Mucosa of gallbladder (tissue), 1 donor: ENCODE measurements at places on chromosomes 5 and 9. TPM values are rescaled to one million over a fixed set of nuclear protein-coding genes. Genes with fewer than 3 reads are reported as not detected.

DNA sequence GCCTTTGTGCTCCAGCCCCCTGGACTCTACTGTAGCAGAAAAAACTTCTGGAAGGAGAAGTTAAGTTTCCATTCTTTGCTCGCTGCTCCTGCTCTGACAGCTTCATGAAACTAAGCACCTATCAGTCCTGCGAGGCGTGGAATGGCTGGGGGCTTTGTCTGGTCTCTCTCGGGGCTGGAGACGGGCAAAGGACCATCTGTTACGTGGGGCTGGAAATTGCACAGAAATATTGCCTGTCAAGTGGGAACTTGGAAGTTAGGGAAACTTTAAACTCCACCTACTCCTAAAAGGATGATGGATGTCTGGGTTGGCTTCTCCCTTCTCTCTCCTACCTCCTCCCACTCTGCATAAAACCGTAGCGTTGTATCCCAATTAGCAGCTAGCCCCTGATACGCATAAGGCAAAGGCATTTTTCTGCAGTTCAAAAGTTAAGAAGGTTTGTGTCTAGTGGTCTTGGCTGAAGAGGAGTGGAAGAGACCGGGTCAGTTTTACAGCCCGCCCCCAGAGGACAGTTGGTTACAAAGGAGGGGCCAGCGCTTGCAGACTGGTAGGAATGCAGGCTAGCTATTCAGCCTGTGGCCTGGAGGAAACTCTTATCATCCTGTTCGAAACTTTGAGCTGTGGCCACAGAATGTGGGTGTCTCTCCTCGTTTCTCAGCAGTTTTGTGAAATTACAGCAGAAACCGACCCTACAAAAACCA lies 1.3 kb downstream of the FBXL7 start:
- DNase-seq: peak; percentile 29

DNA sequence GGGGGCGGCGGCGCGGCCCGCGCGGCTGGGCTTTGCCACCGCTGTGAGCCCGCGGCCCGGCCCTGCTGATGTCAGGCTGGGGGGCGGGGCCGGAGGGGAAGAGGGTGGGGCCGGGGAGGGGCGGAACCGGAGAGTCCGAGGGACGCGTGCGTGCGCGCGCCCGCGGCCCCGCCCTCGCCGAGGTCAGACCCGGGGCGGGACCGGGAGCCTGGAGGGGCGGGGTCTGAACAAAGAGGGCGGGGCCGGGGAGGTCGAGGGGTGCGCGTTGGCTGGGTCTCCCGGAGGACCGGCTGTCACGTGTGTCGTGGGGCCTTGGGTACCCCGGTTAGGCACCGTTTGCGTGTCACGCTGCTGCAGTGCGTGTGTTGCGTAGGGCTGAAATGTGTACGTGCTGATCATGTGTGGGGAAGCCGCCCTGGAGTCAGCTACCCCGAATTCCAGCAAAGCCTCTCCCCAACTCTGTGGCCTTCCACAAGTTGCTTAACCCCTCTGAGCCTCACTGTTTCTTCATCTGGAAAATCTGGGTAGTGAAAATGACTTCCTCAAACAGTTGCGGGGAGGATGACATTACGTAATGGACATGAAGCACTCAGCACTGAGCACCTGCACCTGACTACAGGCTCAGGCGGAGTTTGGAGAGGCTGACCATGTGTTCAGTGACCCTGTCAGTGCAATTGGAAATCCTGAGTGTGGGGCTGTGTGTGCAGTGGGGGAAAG lies at the start of gene RALGDS:
Gene RALGDS (minus strand): TSS at position 43 of the 717 bp plus-strand sequence. CDS start 86 bp downstream, outside the sequence.
- DNase-seq: peak; percentile 90

DNA sequence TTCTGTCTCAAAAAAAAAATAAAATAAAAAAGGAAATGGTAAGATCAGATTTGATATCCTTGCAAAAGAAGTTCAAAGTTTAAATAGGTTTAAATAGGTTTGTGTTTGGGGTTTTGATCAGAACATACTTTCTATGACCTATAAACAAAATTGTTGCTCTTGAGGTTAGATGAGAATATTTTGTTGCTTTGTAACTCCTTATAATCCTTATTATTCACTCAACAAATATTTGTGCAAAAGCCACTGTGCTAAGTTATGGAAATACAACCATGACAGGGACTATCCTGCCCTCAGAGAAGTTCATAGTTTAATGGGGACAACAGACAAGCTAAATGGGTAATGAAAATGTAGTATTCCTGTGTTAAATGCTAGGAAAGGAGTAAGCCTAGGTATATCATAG lies 71.5 kb downstream of the INVS start:
- no peak for DNase-seq

The SPINK13 gene
- total RNA-seq: not detected

DNA sequence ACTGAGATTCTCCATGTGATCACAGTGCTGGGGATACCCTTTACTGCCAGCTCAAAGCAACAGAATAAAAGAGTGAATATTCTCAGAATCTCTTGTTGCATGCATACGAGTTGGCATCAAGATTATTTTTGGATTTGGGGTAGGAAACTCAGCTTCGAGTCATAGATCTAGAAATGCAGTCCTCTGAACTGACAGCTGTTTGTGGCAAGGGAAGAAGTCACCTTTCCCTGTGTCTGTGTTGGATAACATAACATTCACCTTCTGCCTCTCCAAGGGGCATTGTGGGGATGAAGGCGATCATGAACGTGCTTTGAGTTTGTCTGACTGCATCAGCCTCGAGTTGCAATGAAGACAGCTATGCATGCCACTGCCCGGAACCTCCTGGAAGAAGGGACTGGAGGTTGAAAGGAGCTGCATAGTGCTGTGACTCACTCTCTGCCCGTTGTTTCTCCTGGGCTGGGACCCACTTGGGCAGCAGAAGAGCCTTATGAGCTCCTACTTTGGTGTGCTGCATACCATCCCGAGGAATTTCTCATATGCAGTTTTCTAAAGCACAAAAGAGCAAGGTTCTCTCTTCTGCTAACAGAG lies 231.7 kb downstream of the ARHGAP26 start:
- no peak for DNase-seq

- DNase-seq: no peak
These were observed 2.7 kb downstream of the FYB1 start for GRCh38 chr5:39216631-39217030.

The SVEP1 gene
- 13.1 TPM for total RNA-seq

GRCh38 chr5:33088176-33088575 lies 352.6 kb upstream of the TARS1 start:
- no peak for DNase-seq

DNA sequence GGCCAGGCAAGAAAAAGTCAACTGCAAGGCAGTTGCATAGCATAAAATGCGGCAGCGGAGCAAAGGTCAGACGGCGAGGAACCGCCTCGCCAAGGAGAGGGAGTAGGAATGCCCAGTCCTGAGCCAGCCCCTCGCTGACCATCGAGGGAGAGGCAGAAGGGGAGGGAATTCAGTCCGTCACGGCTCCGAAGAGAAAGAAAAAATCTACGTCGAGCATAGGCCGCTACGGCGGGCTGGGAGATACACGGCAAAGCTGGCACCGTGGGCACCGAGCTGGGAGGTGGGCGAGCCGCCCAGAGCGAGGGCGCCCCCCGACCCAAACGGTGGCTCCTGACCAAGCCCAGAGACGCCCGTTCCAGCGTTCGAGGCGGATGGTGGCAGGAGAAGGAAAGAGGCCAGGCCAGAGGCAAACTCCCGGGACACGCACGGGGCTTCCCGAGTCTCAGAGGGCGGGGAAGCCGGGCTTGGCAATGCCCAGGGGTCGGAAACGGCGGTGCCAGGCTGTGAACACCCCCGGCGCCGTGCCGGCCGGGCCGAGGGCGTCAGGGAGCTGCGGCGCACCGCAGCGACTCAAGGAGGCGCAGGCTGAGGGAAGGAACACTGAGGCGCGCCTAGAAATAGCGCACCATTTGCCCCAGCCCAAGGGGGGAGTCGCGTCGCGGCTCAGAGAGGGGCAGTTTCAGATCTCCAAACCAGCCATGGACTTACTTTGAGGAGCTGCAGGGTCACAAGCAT lies 518 bp downstream of the SPRY4 start:
- DNase-seq: peak; percentile 17
